Stimulated activated CD4-positive, alpha-beta T cell treated with anti-CD3 and anti-CD28 coated beads, Interleukin-12 subunit alpha, Interleukin-12 subunit beta, amount 100 ng/mL, for 48 hours (primary cell): ENCODE measurements at places on chromosomes 11 and 22.
A peak's percentile ranks its signal among the peaks of the same experiment; 100 is the strongest.

DNA sequence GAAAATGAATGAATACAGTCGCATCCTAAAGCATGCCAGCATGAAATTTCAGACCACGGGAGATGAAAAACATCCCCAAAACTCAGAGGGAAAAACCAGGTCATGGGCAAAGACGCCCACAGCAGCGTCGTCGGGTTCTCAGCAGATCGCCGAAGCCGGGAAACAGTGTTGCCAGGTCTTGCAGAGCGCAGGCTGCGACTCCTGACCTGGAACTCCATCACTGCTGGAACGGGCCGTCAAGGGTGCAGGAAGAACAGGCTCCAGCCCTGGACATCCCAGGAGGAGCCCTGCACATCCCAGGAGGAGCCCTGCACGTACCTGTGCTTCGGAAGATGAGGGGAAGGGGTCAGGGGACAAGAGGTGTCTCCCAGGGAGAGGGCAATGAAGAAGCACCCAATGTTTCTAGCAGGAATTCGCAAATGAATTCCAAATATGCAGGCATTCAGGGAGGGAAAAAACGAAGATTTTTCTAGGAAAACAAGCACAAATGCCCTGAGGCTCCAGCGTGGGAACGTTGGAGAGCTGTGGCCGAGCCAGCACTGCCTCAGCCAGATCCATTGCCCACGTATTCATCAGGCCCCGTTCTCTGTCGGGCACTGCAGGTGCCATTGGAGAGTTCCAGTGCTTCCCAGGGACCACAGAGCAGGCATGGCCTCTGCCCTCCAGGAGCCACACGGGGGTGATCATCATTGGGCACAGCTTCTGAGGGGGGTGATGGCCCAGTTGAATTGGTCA, 1110.4 kb downstream of the BRD1 start:
- no peak for DNase-seq

DNA sequence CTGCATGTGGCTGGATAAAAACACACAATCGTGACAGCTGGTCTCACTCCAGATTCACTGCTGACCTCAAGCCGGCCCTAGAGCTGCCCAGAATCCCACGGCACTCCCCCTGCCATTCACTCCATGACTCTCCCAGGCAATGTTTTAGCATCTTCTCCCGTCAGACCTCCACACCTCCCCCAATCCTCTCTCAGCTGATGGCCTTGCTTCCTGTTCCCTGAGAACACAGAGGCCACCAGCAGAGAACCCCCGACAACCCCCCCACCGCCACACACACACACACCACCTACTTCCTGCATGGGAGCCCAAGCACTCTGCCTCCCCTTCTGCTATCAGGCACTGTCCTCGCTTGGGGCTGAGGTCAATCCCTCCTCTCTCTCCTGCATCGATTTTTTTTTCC, 9.3 kb downstream of the TNKS1BP1 start:
- DNase-seq = no peak

GRCh38 chr11:110349138-110349996, 53.0 kb upstream of the RDX start:
- DNase-seq = peak; percentile 65

GRCh38 chr11:44904261-44905020, 46.2 kb downstream of the TP53I11 start:
- no peak for DNase-seq

- DNase-seq = no peak
Measured at GRCh38 chr22:36846949-36847348, 13.9 kb upstream of the NCF4 start.

- no peak for DNase-seq
Measured at GRCh38 chr11:80816454-80816847, 1375.6 kb upstream of the TENM4 start.

DNA sequence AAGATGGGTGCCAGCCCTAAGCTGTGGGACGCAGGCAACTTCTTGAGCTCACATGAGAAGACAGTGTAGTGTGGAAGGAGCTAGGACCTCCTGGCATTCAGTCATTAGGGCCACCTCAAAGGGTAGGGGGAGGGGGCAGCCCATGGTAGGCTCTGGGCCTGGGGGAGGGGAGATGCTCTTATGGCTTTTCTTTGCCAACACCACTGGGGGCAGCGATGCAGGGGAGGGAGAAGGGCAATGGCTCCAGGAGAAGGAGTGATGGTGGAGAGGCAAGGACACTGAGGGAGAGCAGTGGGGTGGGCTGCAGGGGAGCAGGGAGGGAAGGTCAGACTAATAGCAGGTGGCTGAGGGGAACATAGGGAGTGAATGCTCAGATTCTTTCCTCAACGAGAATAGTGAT, 63.3 kb upstream of the SUSD2 start:
- DNase-seq = no peak

- no peak for DNase-seq
Measured at GRCh38 chr11:11178671-11179638, 174.1 kb downstream of the CSNK2A3 start.

DNA sequence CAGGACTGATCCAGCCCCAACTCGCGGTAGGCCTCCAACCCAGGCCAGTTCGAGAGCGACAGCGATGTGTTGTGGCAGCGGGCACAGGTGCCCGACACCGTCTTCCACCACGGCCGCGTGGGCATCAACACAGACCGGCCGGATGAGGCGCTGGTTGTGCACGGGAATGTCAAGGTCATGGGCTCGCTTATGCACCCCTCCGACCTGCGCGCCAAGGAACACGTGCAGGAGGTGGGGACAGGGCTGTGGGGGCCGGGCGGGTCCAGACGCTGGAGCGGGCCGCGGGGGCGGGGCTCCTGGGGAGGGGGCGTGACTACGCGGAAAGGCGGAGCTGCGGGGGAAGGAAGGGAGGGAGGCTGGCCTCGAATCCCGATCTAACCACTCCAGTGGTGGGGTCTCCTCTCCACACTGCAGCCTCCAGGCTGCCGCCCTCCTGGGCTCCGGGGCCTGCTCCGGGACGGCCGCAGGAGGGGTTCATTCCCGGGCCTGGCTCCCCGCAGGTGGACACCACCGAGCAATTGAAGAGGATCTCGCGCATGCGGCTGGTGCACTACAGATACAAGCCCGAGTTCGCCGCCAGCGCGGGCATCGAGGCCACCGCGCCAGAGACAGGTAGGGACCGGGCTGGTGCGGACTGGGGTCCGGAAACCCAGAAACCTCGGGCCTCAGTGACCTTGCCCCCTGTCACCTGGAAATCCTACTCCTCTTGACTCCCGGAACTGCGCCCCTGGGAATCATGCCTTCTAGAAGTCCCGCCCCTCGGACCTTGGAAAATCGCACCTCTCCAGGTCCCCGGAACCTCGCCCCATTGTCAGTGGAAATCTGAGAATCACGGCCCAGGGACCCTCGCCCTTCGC, 14.9 kb downstream of the TMEM258 start:
- DNase-seq = peak; percentile 39

DNA sequence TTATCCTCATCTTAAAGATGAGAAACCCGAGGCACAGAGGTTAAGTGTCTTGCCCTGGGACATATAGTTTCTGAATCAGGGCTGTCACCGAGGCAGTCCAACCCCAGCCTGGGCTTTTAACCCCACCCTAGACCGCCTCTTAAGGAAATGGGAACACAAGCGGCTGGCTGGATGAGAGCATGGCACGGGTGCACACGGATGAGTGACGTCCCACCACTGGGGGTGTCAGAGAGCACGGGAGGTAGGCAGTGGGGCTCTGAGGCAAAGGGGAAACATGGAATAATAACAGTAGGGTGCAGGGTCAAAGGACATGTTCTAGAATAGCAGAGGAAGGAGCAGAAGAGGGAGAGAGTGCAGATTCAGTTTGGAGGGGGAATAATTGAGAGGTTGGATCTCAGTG, 22.3 kb downstream of the PPFIBP2 start:
- DNase-seq = no peak

GRCh38 chr11:65958774-65959420, 2.6 kb upstream of the SART1 start:
- DNase-seq = no peak

- DNase-seq = no peak
Measured at GRCh38 chr11:22763166-22763565, 66.4 kb downstream of the SVIP start.

GRCh38 chr11:120302001-120302805, 22.9 kb upstream of the TLCD5 start:
- no peak for DNase-seq

DNA sequence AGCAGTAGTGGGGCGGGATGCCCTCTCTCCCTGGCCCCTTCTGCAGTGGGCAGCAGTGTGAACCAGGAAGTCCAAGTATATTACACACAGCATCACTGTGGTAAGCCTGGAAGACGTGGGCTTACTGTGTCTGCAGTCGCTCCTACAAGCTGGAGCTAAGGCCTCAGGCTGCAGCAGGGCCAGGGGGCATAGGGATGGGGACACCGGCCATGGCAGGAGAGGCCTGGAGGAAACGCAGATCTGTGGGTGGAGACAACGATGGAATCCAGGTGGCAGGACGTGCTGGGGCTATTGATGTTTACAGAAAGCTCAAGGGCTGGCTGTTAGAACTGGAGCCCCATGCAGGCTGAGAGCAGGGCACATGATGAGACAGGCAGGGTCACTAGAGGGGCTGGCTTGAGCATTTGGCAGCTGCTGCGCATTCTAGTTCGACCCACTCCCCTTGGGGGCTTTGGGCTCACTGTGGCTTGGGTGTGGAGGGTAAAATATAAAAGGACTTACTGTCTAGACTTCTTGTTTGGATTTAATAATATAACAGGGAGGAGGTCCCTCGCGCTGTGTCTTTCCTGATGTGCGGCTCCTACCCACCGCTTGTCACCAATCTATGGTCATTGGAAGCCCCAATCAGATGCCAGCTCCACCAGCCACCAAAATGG, 539.5 kb downstream of the TBC1D22A start:
- DNase-seq = no peak

DNA sequence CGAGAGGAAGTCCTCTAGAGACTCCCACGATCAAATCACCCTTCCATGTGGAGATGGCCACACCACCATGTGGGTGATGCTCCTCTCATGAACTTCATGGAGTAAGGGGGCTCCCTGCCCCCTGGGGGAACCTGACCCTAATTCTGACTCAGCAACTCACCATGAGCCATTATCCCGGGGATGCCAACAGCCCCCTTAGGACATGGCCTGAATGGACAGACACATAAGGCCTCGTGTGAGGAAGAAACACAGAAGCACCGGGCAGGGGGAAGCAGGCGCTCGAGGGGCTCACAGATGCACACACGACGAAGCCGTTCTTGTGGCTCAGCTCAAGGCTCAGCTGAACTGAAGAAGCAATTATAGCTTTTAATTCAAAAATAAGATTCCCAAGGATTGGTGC, 99.5 kb upstream of the BID start:
- DNase-seq = no peak

DNA sequence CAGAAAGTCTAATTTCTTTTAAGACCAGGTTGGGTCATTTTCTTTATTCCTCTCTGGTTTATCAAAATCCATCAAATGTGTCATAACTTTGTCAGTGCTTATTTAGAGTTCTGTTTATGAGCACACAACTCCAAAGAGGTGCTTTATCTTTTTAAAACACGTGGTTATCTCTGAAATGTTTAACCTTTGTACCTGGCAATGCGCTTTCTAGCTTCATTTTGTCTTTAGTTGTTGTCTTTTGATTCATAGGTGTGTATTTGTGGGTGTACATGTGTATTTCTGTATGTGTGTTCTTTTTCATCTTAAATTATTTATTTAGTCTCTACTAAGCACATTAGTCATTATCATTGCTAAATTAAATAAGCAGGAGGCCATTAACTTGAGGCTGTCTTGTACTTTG, 251.4 kb downstream of the JRKL start:
- no peak for DNase-seq

- no peak for DNase-seq
Measured at GRCh38 chr22:50002791-50003190, 9.8 kb downstream of the IL17REL start.

DNA sequence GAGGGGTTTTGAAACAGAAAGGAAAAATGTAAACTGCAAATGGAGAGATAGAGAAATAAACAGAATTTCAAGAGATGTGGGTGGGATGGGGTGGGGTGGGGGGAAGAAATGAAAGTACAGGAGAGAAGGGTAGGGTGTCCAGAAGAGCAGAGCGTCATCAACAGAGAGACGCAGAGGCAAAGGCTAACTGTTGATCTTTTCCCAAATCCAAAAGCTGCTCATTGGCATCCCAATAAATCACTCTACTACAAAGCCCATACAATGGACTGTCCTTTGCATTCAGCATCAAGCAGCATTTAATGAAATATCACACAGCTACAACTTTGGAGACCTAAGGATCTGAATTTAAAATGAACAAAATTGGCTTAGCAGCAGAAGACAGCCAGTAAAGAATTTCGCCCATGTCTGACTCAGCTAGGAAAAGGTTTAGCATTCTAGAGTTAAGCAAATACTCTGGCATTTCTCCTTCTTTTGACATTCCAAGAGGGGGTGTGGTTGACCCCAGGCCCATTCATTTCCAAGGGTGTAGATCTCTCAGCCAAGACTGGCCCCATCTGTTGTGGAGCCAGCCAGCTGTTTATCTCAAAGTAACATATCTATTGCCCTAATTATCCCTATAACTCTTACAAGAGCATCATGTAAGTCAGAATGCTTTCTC, 1.5 kb downstream of the RAB30 start:
- DNase-seq = no peak

- no peak for DNase-seq
Measured at GRCh38 chr22:35634015-35634414, 14.2 kb upstream of the APOL6 start.

- no peak for DNase-seq
Measured at GRCh38 chr22:25395915-25396314, 168.6 kb upstream of the GRK3 start.

DNA sequence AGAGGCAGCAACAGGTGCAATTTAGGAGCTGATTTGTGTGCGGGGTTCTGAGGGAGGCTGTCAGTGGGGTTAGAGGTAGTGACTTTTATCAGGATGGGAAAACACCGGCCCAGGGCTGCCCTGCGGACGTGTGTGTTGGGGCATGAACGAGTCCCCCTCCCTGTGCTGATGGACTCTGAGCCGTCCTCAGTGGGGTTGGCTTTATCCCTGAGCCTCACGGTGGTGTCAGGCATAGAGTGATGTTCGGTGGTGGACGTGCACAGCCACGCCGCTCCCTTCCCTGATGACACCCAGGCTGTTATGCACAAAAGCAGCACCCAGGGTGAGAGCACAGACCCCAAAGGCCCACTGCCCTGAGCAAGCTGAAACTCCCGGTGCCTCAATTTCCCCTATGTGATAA, 809.1 kb downstream of the BRD1 start:
- DNase-seq = no peak

- no peak for DNase-seq
Measured at GRCh38 chr11:38476808-38477575, 1879.0 kb upstream of the RAG2 start.

DNA sequence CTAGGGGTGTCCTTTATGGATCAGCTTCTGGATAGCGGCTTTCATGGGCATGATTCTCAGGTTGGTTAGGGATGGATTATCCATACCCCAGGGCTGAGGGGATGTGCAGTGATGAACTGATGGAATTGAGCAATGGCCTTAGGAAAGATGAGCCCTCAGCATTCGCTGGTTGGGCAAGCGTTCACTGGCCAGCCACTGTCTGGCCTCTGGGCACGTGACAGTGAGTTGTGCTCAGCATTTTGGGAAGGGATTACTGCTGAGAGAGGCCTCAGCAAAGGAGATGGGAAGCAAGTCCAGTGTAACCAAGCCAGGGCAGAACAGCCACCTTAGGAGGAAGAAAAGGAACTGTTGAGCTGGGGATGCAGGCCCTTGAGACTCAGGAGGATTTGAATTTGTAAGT, 17.4 kb downstream of the UBASH3B start:
- no peak for DNase-seq

- no peak for DNase-seq
Measured at GRCh38 chr11:84012171-84012826, 726.1 kb upstream of the CCDC90B start.
